Hematopoietic multipotent progenitor cell treated with erythropoietin and hydrocortisone succinate and interleukin-3 and kit ligand, for 6 days (in vitro differentiated cells): ENCODE measurements at places on chromosomes 16 and 17.

DNA sequence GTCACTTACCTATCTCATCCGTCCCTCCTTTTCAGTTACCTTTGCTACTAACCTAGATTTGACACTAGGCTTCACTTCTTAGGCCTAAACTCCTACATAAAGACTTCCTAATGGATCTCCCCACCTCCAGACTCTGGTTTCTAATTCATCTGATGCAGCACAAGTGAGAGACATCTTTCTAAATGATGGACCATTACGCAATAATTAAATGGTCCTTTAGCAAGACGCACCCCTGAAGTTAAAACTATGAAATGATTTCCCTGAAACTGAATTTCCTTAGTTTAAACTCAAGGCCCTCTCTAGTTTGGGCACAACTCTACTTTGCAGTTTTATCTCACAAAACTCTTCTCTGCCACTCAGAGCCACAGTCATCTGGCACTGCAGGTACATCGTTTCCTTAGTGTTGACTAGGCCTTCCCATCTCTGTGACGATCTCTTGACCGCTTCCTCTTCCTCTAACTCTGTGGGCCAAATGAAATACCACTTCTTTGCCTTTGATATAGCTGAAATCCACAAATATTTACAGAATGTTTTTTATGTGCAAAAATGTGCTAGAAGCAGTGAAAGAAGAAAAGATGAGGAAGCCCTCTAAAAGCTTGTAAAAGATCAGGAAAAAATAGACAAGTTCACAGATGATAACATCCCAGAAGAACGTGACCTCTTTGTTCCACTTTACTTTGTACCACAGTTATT, 3.3 kb downstream of the SYNRG start:
- peak; percentile 59 for DNase-seq

DNA sequence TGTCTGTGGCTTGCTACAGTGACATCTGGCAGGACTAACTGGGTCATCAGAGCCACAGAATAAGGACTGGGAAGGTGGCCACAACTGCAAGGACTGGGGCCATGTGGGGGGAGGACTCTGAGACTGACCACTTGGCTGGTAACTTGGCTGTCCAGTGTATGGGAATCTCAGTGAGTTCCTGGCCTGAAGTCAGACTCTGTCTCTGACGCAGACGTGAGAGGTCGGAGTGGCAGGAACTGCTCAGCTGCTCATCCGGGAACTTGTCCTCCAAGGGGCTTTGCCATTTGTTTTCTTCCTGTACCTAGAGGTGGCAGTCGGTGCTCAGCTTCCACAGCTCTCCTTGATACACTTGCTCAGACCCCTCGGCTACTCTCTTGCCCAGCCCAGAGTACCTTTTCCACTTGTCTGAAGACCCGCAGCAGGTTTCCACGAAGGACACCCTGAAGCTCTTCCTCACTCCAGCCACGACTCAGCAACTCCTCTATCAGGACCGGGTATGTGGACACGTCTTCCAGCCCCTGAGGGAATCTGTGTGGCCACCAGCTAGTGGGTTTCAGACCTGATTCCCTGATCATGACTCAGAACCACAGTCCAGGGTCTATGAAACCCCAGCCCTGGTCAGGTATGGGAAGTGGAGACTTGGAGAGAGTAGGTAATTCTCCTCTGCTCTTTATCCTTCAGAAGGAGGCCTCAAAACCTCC, 7.3 kb upstream of the DPEP3 start:
- no peak for DNase-seq

DNA sequence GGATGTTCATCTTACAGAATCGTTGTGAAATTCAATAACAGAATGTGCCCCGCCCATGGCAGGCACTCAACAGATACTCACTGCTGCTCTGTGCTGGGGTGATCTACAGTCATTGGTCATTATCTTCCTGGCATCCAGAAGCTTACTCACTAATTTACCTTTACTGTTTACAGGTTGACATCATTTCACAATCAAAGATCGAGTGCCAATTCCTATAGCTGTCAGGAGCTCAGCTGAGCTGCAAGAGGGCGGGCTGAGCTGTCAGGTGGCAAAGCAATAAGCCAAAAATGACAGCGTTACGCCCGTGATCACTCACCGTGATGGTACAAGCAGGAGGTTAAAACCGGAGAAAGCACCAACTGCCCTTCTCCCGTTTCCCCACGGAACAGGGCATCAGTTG, 51.2 kb downstream of the LITAF start:
- DNase-seq: no peak

DNA sequence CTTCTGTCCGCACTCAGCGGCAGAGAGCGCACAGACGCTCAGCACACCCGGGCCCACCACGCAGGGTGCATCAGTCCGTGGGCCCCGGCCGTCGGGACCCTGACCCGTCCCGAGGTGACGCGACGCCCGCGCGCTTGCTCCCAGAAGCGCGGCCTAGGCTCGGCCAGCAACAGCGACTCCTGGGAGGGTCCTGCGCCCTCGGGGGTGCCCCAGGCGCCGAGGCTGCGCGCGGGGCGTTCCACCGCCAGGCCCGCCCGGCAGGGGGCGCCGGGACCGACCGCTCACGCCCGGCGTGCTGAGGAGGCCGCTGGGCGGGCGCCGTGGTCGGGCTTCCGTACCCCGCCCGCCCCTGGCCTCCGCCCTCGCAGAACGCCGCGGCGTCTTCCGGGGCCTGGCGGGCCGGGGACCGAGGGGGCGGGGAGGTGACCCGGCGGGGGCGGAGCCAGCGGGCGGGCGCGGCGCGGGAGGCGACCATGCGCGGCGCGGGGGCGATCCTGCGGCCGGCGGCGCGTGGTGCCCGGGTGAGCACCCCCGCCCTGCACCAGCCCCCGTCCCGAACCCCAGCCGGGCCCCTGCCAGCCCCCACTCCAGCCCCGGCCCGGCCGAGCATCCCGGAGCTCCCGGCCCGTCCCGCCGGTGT, at the start of gene CISD3:
TSS of gene CISD3 (plus strand) at position 456 of the 640 bp plus-strand sequence. CDS start at position 474, 18 bp downstream.
- peak; percentile 94 for DNase-seq
